ENCODE measurements at places on chromosomes 2 and 18.

DNA sequence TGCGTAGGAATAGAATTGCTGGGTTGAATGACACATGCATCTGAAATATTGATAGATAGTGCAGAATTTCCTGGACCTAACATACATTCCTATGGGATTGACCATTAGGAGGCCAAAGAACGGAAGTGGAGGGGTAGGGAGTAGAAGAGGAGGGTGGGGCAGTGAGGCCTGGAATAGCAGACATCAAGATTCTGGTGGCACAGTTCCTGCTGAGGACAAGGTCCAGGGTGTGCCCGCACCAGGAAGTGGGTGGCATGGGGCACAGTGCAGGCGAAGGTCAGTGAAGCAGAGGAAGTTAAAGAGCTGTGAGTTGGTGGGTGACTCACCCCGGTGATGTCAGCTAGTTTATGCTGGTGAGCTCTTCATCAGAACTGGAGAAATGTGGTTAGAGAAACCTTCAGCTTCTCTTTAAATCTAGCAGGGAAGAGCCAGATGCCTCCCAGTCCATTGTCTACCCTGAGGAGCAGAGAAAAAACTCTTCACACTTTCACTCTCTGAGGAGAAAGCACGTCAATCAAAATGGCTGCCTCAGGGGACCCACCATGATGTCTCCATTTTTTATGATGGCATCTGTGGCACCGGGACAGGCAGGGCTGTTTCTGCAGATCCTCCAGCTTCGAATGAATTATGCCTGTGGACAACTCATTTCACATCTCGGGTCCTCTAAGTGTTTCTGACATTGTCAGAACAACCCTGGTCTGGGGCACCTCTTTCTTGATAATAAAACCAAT, 55.9 kb upstream of the CTLA4 start:
- DNase-seq, result peak; percentile 92

GRCh38 chr2:169362894-169363559, 693 bp upstream of the LRP2 start:
- no peak for DNase-seq

GRCh38 chr18:39746201-39746600, 2180.6 kb upstream of the CELF4 start:
- DNase-seq, result no peak

GRCh38 chr18:61531182-61531581, 198.0 kb downstream of the CDH20 start:
- no peak for DNase-seq

GRCh38 chr2:222052934-222053367, 245.8 kb downstream of the PAX3 start:
- no peak for DNase-seq
